SW 1271 (cell line): ENCODE measurements at places on chromosomes 4 and X.

GRCh38 chr4:187606581-187606980 lies 389.0 kb upstream of the ZFP42 start:
- DNase-seq = peak; percentile 4

DNA sequence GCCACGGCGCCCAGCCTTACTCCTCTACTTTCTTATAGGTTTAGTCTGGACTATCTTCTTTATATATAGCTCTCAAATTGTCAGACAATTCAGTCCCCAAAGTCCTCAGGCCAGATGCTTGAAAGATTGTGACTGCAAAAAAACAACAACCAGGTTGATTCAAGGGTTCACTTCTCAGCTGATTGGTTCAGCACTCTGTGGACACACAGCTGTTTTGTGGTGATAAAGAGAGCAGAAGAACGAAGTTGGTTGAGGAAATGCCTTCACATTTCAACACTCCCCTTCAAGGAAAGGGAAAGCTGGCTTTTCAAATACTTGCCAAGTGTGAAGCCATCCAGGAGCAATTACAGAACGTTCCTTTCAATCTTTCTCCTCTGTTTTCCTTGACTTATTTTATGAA lies 166.8 kb downstream of the SHROOM3 start:
- no peak for DNase-seq

DNA sequence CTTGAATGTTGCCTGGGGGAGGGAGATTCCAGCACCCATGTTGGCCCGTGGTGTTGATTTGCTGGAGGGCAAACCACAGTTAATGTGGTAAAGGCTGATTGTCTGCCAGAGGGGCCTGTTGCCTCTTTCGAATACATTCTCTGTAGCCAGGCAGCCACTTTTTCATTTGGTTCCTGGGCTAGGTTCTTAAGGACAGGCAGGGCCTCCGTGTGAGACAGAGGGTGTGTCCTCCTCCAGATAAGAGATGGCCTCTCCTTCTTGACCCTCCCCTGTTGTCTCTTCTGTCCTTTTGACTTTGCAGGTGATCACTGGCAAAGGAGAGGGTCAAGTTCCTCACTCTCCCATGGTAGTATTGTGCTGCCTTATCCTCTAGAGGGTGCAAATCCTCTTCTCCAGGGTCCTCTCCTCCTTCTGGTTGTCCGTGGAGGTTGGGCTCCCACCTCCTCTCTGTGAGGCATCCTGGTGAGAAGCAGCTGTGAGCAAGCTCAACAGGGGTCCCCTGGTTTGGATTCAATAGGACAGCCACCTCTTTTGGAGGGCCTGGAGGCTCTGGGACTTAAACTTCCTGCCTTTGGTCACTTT lies 44.9 kb downstream of the ZNF182 start:
- no peak for DNase-seq

DNA sequence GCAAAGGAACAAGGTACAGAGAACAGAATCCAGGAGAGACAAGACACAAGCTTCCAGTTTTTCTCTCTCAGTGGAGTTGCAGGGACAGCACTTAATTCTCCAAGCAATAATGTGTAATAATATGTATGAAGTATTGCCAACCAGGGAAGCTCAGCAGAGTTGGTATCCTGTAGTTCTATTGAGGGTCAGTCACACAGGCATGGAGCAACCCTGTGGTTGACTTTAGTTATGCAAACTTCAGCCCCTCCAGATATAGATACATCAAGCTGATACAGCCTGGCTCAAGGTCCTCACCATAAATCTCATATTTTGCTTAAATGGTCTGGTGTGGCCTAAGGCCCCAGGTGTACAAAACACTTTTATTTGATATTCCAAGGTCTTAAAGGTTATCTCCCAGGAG lies 248.6 kb upstream of the EPHA5 start:
- no peak for DNase-seq

- DNase-seq = no peak
These were observed 63.8 kb downstream of the SRPX start for GRCh38 chrX:38156838-38157237.
